ENCODE measurements at places on chromosomes 11 and 22.
A peak's percentile ranks its signal among the peaks of the same experiment; 100 is the strongest.

- DNase-seq, result peak; percentile 68
These were observed 31.6 kb downstream of the EIF3F start for GRCh38 chr11:8018484-8019313.

DNA sequence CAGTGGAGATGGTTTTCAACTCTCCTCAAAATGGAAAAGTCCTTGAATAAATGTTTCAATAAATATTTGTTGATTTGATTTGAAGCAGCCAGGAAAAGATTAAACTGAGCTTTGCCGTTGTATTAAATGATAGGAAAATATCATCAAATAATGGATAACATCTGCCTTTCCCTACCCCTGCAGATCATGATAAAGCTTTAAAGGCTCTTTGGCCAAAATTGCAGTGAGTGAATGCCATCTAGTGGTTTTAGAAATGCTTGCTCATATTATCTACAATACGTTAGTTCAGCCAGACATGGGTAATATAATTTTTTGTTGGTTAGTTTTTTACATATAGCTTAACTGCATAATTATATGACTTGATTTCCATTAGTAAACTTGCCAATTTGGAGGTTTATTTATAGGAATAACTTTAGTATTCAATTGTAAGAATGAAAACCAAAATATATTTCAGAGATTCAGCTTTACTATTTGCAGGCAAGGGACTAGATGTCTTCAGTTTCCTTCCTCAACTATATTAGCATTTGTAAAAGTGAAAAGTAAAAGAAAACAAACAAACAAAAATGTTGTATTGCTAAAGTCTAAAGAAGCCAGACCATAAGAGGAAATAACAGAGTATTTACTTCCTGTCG is 159.2 kb downstream of the MSANTD4 start:
- peak; percentile 75 for DNase-seq

DNA sequence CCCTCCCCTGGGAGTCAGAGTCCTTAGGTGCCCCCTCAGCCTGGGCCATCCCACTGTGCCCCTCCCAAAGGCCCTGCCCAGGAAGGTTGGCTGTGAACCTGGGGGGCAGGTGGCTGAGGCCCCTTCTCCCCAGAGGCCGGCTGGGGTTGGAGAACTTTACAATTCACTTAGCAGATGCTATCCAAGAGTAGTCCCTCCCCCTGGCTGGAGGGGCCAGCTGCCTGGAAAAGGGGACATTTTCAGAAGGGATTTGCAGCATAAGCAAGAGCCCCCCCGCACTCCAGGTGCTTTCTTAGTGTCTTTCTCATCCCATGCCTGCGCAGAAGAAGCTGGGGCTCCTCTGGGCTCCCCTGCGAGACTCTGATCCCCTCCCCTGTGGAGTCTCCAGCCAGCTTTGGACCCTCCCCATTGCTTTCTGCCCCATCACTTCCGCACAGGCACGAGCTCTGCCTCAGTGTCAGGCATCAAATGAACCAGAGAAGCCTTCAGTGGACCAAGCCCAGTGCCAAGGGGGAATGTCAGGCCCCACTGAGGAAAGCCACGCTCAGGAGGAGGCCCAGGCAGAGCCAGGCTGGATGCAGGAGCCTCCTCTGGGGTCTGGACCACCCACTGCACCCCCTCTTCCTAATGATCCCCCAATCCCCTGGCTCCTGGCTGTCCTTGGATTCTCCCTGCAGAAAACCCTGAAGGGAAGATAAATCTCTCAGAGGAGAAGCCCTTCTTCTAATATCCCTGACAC is 3.7 kb downstream of the SSTR3 start:
- no peak for DNase-seq

DNA sequence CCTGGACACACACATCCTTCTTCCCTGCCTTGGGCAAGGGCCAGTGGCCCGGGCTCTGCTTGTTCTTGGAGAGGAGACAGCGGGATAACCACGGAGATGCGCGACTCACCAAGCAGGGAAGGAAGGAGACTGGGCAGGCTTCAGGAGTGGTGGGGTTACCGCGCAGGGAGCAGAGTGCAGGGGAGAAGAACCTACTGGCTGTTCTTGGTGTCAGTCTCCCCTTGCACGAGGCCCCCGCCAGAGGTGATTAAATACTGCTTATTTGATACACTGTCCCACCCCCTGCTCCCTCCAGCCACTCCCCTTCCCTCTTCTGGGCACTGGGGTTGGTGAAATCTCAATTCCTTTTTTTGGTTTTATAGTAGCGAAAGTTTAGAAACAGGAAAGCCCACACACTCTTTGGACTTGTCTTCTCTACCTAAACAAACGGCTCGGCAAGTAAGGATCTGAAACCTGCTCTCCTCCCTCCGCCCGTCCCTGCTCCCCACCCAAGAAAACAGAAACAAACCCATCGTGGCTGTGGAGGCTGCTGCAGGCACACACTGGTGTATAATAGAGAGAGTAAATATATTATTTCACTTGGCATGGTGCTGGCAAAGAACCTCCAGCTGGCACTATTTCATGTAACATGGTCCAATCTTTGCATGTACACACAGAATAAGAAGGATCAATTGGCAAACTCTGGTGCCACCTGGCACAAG is 10.8 kb downstream of the LARGE2 start:
- peak; percentile 32 for DNase-seq

DNA sequence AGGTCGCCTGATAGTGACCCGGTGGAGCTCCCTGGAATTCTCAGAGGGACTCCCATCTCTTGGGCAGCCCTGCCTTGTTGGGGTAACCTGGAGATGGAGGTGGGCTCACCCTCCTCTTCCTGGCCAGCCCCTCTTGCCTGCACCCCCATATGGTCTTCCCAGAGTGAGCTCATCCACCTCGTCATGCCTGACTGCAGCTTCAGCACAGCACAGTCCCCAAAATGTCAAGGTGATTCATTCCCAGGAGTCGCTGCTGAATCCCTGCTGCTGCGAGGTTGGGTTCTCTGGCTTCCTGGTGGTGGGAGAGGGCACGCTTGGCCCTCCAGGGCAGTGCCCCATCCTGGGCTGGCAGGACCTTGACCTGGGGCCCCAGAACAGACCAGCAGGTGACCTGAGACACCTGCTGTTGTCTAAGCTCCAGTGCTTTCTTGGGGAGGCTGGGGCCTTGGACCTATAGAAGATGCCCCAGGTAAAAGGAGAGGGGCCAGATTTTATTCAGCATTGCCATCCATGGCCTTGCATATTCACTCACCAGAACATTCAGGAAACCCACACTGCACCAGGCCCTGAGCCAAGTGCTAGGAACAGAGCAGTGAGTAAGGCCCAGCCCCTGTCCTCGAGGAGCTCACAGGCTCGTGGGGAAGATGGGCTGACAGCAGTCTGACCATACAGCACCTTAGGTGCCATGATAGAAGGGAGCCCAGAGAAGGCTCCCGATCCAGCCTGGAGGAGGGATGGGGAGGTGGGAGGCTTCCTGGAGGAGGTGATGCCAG is 72.9 kb downstream of the CACNA1I start:
- DNase-seq, result no peak

- DNase-seq, result no peak
These were observed 138.5 kb upstream of the CTSC start for GRCh38 chr11:88475991-88476418.

DNA sequence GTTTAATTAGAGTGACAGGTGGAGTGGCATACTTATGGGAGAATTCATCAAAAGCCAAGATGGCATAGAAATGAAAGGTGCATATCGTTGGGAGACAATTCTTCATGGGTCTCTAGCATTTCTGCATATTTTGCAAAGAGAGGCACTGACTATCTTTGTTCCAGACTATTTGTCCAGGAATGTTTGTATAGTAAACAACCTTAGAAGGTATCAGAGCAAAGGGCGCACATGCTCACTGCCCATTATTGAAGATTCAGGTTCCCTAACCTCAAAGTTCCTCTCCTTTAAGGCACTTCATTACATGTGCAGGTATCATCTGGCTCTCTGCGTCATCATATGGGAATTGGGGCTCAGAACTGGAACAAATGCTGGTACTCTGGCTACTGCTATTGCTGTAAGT is 4.7 kb upstream of the NEU3 start:
- DNase-seq, result no peak

DNA sequence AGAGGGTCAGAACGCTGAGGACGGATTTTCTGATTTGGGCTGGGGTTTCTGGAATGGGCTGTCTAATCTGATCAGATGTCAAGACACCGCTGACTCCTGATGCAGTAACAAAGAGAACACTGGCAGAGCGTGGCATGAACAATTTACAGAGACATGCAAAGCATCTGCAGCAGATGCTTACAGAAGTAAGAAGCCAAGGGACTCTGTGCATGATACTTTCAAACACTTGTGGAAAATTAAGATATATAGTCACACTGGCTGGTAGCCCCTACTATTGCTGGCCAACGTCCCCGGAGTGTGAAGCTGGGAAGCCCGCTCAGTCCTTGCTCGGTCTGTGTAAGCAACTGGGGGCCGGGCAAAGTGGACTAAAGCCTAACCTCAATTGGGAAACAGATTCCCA is 903.7 kb downstream of the BRD1 start:
- no peak for DNase-seq

- no peak for DNase-seq
These were observed 25.0 kb downstream of the ARHGAP1 start for GRCh38 chr11:46675288-46675851.

DNA sequence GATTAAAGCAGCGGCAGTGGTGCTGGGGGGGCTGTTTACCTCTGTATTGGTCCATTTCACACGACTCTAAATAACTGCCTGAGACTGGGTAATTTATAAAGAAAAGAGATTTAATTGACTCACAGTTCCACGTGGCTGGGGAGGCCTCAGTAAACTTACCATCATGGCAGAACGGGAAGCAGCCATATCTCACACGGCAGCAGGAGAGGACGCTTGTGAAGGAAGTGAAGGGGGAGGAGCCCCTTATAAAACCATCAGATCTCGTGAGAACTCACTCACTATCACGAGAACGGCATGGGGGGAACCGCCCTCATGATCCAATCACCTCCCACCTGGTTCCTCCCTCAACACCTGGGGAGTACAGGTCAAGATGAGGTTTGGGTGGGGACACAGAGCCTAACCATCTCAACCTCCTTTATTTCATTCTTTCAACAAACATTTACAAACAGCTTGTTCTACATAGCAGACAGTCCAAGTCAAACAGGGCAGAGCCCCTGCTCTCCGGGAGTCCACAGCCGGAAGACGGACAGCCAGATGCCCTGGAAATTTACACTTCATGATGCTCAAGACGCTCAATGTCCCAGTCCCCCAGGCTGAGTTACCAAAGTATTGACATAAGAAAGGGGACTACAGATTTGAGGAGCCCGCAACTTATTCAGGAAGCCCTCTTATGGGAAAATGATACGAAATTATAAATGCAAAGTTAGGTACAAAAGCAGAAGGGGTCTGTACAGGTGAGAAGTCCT is 26.3 kb upstream of the HMGXB4 start:
- peak; percentile 41 for DNase-seq

DNA sequence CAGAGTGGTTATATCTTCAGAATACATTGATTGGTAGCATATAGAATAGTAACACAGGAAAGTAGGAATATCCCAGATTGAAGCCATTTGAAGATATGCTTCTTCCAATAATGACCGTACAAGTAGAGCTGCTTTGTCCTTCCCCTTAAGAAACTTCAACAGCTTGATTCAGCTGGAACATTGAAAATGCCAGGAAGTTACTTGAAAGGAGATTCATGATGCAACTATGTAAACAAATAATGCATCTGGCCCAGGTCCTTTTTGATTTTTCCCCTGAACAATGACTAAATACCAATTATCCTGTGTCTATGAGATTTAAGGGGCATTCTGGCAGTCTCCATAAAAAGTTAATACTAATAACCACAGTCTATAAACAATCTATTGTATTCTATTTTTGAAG is 3.0 kb downstream of the DKK3 start:
- DNase-seq, result no peak

- DNase-seq, result no peak
These were observed 68.4 kb downstream of the GAS2 start for GRCh38 chr11:22734628-22735345.
